Activated gamma-delta T cell (primary cell): ENCODE measurements at places on chromosomes 3 and 15.

DNA sequence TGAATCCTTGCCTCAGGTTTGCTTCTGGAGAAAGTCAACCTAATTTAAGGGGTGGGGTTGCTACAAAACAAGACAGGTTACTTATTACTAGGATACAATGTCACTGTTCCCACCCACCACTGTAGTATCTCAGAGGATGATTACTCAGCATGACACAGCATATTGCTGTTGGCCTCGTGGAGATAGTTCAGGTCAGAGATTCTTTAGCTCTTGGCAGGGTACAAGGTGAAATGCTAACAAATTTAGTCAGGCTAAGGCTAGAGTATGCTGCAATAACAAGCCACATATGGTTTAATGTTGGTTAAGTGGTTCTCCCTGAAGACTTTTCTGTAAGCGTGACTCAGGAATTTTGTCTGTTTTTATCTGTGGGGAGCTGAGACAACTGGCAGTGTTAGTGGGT, 161.8 kb downstream of the EDEM1 start:
- DNase-seq = no peak

DNA sequence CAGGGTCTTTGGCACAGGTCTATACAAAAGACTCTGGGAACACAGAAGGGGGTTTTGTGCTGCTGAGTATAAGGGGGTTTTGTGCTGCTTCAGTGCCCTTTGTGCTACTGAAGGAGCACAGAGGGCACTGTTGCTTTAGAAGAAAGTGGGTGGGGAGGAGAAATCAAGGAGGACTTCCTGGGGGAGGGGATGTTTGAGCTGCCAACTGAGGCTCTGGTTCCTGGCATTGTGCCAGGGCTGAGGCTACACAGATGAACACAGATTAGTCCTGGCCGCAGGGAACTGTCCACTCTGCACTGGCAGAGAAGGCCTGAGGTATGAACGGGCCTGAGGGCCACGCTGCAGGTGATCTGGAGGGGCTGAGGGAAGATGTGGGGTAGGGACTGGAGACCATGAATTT, 32.2 kb upstream of the SEC13 start:
- no peak for DNase-seq

- DNase-seq = no peak
Measured at GRCh38 chr15:84883466-84883865, 996 bp upstream of the SLC28A1 start.

GRCh38 chr3:57833763-57834162, 77.7 kb downstream of the SLMAP start:
- no peak for DNase-seq

DNA sequence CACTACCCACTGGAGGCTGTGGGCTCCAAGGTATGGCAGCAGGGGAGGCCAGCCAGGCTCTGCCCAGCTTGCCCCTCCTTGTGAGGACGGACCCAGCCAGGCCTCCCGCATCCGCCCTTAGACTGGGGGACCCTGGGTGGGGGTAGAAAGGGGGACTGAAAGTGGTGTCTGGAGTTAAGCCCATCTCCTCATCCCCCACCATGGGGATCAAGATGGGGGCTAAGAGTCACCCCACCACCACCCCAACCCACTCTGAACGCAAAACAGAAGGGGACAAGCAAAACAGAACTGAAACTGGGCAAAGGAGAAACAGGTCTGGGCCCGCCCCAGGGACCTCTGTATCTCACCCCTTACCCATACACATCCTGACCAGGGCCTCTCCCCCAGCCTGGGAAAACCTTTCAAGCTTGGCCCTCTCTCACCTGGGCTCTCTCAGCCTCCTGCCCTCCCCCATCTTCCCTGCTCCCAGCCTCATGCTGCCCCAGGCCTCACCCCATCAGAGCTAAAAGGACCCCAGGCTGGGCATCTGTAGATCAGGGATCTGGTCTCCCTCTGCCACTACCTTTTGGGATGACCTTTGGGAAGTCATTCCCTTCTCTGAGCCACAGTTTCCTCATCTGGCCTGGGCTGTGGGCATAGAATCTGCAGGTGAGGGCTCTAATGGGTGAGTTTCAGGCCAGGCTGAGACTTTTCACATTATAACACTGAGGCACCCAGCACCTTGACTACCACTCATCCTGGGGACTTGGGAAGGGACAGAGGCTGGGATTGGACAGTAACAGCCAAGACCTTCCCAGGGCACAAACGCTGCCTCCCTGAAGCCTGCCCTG, 30.0 kb upstream of the CYP11A1 start:
- DNase-seq = no peak

- no peak for DNase-seq
Measured at GRCh38 chr15:78538358-78538757, 1.9 kb upstream of the PSMA4 start.

GRCh38 chr3:21345382-21345976, 405.5 kb downstream of the ZNF385D start:
- DNase-seq = no peak

DNA sequence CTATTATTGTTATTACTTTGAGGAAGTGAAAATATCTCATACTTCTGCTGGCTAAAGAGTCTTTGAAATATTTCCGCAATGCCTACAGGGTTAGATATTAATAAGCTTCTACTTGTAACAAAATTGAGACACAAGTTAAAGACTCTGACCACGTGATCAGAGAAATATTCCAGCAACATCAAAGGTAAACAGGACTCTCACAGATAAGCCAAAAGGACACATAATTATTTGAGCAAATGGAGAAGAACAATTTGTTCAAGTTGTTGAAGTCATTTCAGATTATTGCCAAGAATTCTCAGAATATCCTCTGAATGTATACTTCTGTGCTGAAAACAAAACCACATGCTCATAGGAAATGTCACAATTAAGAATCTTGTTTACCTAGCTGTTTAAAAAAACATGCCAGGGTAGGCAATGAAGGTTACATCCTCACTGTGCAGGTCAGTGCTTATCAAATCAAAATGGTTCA, 225.8 kb upstream of the ALCAM start:
- no peak for DNase-seq

- no peak for DNase-seq
Measured at GRCh38 chr15:37099319-37100108, 835 bp downstream of the MEIS2 start.

- no peak for DNase-seq
Measured at GRCh38 chr3:68667346-68667745, 265.0 kb downstream of the TAFA4 start.

DNA sequence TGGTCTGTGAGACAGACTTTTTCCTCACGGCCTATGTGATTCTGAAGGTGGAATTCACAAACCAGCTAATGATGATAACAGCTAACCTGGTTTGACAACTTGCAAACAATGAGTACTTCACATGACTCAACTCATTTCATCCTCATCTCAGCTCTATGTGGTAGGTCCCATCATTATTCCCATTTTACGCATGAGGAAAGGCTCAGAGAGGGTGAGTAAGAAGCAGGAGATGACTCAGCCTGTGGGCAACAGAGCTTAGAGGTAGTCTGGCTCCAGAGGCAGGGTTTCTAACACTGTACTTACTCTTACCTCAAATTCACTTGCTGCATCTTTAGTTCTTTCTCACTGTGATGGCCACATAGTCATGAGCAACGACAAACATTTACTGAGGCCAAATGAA, 25.8 kb upstream of the PSMD6 start:
- no peak for DNase-seq

- DNase-seq = no peak
Measured at GRCh38 chr3:12343047-12343501, 54.2 kb downstream of the PPARG start.

GRCh38 chr3:187958432-187959003, 195.4 kb upstream of the LPP start:
- DNase-seq = peak; percentile 15

DNA sequence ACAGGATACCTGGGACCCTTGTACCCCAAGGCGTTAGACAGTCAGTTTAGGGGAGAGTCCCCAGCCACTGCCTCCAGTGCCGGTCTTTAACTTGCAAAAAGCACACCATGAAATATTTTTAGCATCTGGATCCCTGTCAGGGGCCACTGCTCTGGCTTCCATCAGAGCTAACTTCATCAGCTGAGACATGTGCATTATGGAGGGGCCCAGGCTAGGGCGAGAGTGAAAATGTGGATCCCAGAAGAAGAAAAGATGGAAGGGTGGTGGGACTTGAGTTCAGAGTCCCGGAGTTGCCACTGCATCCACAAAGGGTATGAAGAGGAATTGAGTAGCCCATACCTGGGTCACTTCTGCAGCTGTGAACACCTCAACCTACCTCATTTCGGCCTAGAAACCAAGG, 23.5 kb upstream of the SPATA12 start:
- no peak for DNase-seq

DNA sequence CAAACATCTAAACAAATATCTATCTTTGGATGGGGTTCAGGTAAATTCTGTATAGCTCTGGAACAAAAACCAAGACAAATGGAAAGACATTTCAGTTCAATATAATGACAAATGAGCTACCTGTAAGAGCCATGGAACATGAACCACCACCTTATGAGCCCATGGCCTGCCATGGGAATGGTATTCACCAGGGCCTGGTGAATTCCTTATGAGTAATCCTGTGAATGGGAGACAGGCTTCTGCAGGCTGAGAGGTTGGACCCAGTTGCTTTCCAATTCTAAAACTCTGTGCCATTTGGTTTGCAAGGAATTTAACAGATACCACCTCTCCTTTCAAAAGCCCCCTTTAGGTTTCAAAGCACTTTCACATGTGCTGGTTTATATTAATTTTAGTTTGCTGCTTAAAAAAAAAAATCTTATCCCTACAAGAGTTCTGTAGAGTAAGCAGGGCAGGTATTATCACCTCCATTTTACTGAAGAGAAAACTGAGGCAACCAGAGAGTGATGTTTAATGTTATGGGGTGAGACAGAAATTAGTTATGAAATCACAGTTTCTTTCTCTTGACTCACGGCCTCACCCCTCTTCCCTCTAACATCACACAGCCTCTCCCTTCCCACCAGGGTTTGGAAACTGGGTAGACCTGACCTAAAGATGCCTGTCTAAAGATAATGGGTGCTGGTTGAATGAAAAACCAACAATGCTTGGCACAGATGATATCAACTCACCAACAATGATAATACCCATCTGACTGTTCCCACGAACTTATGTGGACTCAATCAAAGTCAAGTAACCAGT, 397.6 kb upstream of the WNT5A start:
- no peak for DNase-seq

DNA sequence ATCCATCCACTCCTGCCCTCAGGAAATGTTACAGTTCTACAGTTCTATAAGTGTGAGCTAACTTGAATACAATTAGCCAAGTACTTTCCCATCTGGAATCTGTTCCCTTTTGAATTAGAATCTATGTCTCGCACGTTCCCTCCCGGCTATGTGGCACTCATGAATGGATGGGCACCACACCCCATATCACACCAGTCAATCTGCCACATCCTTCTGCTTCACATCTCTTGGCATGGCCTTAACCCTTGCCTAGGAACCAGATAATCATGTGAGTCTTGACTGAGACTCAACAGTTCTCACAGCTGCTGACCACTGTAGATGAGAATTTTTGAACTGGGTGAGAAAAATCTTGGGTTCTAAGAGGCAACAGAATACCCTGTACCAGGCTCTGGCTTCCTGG, 180.2 kb downstream of the TNIK start:
- no peak for DNase-seq

- DNase-seq = no peak
Measured at GRCh38 chr3:106765342-106765741, 611.9 kb upstream of the CCDC54 start.

DNA sequence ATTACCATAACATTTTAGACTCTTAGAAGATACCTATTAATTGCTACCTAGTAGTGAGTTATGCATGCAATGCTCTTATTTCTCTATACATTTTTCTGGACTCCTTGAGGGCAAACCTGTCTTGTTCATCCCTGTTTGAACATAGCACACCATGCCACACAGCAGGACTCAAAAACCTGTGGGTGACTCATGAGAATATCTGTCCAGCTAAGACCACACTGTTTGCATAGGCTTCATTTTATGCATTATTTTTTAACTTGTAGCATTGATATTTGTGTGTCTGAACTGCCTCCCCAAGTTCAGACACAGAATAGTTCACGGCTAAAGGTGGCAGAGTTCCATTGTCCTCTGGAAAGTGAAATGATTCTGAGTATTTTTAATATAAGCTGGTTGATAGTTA, 1.8 kb downstream of the LMCD1 start:
- no peak for DNase-seq

DNA sequence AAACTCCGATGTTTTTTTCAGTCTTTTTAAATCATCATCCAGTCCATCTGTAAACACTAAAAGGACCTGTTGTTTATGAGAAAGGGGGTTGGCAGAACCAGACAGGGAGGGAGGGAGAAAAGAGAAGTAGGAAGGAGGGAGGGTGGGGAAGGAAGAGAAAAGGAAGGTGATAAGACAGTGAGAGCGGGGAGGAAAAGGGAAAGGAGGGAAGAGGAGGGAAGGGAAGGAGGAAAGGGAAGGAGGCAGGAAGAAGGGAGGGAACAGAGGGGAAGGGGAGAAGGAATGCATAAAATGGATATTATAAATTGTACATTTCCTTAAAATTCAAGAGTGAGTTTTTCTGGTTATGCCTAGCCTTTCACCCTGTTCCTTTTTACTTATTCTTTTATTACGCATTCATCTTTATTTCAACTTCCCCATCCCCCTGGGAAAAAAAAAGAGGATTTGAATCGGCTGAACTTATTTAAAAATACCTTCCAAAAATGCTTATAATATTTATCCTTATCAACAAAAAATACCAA, 50.1 kb upstream of the CAPN7 start:
- no peak for DNase-seq

DNA sequence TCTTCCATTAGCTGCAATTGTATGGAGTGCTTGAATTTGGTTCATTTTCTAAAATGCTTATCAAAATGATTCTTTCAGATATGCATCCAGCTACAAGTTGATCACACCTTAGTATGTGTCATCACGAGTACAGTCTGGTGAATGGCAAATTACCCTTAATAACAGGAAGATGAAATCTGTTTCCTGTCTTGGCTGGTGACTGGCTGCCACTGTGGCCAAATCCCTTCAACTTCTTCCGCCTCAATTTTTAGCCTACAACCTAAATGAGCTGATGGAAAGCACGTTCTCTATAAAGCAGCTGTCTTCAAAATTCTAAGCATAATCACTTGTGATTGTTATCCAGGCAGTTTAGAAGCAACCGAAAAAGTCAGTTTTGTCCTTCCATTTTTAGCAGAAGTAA, 387.1 kb upstream of the NECTIN3 start:
- DNase-seq = no peak

DNA sequence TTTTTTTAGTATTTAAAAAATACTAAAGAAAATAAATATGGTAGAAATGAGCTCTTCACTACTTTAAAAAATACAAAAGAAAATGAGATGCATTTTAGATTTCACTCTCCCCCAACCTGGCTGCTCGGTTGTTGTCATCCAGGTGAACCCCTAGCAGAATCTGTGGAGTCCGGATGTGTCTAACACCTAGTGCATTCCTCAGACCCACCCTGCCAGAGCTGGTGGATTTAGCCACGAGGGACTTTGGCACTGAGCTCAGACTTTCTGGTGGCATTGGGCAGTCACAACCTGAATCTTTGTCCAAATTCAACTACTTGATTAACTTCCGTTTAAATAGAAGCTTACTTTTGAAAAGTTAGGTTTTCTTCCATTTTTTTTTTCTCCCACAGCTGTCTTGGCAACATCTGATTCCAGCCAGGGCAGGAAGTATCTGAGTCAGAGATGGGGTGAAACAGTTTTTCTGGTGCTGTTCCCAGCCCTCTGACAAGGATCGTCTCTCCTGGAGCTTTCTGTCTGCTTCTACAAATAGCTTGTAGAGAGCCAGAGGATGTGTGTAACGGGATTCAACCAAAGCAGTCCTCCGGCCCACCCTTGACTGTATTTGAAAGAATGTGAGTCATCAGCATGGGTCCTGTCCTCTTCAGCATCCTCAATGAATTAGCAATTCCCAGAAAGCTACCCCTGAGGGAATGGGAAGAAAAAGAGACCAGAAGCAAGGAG, 301.8 kb upstream of the MCTP2 start:
- no peak for DNase-seq

GRCh38 chr3:53949541-53949940, 57.9 kb upstream of the SELENOK start:
- no peak for DNase-seq
